SW480 (cell line): ENCODE measurements at places on chromosomes 13 and 19.

- DNase-seq: no peak
These were observed 17.5 kb upstream of the F7 start for GRCh38 chr13:113087923-113088690.

DNA sequence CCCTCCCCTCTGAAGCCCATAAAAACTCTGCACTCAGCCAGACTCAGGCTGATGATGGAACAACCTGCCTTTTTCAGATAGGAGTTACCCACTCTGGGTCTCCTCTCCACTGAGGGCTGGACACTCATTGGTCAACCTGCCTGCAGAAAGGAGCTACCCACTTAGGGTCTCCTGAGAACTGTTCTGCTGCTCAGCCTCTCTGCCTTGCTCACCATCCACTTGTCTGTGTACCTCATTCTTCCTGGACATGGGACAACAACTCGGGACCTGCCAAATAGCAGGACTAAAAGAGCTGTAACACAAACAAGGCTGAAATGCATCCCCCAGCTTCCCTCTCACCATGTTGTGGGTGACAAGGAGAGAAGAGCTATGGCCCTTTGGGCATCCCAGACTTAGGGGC lies 18.4 kb upstream of the RCBTB2 start:
- DNase-seq: no peak

DNA sequence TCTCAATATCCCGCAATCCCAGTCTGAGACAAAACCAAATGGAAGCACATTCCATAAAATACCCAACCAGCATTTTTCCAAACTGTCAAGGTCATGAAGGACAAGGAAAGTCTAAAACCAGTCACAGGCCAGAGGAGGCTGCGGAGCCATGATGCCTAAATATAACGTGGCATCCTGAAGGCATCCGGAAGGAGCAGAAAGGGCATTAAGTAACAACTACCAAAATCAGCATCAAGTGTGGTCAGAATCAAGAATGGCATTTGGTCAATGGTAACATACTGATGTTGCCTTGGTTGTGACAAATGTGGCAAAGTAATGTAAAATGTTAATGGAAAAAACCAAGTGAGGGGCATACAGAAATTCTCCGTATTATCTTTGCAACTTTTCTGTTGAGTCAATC lies 3.5 kb upstream of the ATF5 start:
- DNase-seq: no peak

DNA sequence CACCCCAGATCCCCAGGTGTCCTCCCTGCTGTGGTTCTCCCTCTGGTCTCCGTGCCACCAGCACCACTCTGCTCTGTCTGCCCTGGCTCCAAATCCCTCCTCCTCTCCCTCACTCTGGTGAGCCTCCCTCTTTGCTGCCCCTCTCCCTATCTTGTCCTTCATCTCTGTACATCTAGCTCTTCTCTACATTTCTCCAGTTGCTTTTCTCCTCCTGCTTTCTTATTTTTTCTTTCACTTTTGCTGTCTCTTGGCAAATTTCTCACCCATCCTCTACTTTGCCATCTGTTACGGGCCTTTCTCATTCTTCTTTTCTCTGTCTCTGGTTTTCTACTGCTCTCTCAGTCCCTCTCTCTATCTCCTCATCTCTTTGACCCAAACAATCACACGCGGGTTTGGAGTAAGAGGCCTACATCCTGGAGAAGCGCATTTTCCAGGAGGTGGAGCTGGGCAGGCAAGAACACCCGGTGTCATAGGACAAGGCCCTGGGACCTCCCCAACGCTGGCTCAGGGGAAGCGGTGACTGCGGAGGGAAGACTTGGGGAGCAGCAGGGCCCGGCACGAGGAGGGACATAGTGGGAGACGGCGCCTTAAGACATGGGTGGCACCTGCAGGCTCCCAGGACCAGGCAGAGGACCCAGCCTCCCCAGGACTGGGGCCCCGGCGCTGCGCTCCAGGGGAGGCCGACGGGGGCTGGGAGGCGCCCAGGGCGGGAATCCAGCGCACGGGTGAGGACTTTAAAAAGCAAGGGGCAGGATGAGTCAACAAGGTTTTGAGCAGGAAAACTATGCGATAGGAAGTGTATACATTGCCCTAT lies 9.9 kb downstream of the ZNF611 start:
- DNase-seq: no peak

GRCh38 chr13:67075239-67075638 lies 154.9 kb downstream of the PCDH9 start:
- DNase-seq: no peak

DNA sequence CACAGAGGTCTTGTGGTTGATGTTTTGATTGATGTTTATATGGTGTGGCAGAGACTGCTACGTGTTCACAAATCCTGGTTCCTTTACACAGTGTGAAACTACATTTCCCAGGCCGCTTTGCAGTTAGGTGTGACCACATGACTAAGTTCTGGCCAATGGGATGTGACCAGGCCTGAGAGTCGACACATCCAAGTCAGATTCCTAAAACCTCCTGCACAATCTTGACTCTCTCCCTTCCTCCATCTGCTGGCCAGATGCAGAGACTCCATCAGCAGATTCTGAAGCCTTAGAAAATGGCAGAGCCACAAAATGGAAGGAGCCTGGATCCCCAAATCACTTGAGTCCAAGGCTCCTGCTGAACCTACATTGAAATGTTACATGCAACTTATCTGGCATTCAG lies 12.6 kb downstream of the CD37 start:
- DNase-seq: peak; percentile 78

DNA sequence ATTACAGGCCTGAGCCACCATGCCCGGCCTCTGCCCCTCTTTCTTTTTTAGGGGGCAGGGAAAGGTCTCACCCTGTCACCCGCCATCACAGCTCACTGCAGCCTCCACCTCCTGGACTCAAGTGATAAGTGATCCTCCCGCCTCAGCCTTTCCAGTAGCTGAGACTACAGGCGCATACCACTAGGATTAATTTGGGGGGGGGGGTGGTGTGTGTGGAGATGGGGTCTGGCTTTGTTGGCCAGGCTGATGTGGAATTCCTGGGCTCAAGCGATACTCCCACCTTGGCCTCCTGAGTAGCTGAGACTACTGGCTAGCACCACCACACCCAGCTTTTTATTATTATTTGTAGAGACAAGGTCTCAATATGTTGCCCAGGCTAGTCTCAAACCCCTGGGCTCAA lies 4.2 kb downstream of the APOE start:
- DNase-seq: no peak

DNA sequence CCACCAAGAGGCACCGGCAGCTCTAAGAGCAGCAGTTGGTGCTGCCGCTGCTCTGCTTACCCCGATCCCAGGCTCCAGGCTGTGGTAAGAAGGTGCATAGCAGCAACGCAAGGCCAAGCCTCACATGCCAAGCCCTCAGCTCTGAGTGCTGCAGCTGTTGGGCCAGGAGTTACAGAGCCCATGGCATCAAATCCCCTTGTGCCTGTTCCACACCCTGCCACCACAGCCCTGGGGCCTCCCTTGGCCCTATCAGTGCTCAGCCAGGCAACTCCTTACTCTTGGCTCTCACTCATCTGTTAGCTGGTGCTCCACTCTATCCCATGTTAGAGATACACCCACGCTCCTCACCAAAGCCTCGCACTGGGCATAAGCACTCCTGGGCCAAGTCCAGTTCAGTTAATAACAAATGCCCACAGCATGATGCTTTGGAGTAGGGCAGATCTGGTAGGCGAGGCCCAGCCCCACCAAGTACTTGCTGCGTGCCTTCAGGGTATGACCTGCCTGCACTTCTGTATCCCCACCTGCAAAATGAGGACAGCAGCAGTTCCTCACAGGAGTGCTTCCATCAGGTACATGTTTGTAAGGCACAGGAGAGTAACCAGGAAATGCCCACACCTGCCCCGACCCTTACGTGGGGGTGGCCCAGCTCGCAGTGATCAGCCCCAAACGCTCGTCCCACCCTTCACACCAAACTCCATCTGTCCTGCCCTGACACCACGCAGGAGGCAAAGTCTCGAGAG lies 16.2 kb downstream of the AKAP8L start:
- DNase-seq: no peak

- no peak for DNase-seq
These were observed 9.7 kb downstream of the BCKDHA start for GRCh38 chr19:41407271-41407670.

GRCh38 chr13:98966019-98966418 lies 11.8 kb downstream of the DOCK9 start:
- DNase-seq: no peak

GRCh38 chr19:31664096-31664495 lies 314.9 kb upstream of the TSHZ3 start:
- DNase-seq: no peak

GRCh38 chr13:104466016-104466415 lies 1399.8 kb upstream of the SLC10A2 start:
- DNase-seq: no peak

- DNase-seq: no peak
These were observed 681 bp downstream of the SLC5A5 start for GRCh38 chr19:17872251-17873001.

DNA sequence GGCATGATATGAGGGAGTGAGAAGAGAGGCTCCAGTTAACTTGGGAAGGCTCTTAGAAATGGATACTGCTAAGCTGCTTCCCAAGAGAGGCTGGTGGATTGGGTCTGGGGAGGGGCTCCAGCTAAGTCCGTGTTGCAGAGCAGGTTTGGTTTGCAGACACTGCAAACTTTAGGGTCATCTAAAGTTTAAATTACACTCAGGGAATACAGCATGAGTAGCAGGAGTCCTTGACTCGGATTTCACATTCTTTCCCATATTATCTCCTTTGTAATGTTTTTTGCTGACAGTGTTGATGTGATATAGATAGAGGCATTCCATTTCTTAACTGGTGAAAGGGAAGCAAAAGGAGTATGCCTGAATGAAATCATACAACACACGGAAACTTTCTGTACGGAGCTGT lies 31.9 kb downstream of the SGCG start:
- no peak for DNase-seq

DNA sequence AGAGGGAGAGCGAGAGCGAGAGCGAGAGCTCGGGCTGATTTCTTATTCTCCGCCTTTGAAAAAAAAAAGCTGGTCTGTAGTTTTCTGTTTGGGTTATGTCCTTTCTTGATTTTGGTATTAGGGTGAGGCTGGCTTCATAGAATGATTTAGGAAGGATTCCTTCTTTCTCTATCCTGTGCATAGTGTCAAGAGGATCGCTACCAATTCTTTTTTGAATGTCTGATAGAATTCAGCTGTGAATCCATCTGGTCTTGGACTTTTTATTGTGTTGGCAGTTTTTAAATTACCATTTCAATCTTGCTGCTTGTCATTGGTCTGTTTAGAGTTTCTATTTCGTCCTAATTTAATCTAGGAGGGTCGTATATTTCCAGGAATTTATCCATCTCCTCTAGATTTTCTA lies 1414.6 kb upstream of the MIR17HG start:
- DNase-seq: no peak
